ENCODE measurements at places on chromosomes 1 and 21.

DNA sequence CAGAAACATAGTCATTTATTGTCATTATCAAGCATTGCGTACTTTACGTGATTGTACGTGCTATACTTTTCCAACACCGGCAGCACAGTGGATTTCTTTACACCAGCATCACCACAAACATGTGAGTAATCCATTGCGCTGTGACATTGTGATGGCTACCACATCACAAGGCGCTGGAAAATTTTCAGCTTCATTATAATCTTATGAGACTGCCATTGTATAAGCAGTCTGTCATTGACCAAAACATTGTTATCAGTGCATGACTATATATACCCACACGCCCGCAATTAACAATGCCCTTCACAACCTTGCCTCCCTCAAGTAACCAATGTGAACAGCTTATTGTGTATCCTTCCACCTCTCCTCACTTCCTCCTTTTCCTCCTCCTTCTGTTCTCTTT is 137.6 kb downstream of the ZZZ3 start:
- no peaks in the 10 kb centered on the region for H3K27me3 ChIP-seq
- H3K4me1 ChIP-seq: peaks cover 5% of the 10 kb centered on the region
- no peaks in the 10 kb centered on the region for H3K36me3 ChIP-seq
- no peak overlapping the region for H3K4me3 ChIP-seq

- H3K27ac ChIP-seq: no peak overlapping the region
- H3K36me3 ChIP-seq: no peaks in the 10 kb centered on the region
- no peak overlapping the region for H3K4me3 ChIP-seq
- peak; percentile 86 for DNase-seq
- no peaks in the 10 kb centered on the region for H3K27me3 ChIP-seq
Measured at GRCh38 chr1:88998716-88999115, 6.3 kb upstream of the KYAT3 start.

DNA sequence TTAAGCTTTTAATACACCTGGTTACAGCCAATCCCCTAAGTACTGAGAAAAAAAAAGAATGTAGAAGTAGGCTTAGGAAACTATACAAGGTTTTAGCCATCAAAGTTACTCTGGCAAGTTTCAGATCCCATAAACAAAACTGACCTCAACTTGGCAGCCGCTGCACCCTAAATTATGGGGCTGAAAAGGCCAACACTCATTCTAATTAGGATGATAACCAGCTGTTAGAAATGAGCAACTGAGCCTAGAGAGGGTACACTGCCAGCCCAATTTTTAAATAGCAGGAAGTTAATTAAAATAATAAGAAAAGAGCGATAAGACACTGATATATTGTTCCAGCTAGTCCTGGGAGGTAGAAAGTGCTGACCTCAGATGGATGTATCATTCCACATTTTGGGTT is 105.7 kb upstream of the VAV3 start:
- H3K36me3 ChIP-seq: no peaks in the 10 kb centered on the region
- DNase-seq: no peak
- H3K4me1 ChIP-seq: peaks cover 7% of the 10 kb centered on the region
- H3K27me3 ChIP-seq: no peaks in the 10 kb centered on the region

DNA sequence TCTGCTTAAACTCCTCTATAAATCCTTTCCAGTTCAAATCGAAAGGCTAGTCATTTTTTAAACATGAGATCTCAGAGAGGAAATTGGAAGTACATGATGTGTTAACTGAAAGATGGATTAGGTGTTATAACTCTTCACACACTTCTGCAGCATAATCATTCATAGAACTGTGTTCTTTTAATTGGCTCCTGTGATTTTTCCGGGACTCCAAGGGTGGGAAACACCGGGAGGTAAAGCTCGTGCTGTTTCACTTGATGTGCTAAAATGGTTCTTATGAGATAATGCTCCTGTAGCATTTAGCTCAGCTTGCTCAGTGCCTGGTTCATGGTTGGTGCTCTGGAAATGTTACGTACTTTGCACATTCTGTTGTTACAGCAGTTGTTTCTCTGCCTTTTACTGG is 40.2 kb downstream of the CC2D1B start:
- no peaks in the 10 kb centered on the region for H3K27me3 ChIP-seq
- DNase-seq: no peak
- H3K27ac ChIP-seq: no peak overlapping the region
- no peak overlapping the region for H3K4me3 ChIP-seq
- H3K36me3 ChIP-seq: 0 out of 2 replicates have a peak, but pooled peaks cover 2% of the 10 kb centered on the region

GRCh38 chr1:185681034-185681633 is 53.1 kb upstream of the HMCN1 start:
- no peaks in the 10 kb centered on the region for H3K27me3 ChIP-seq
- no peak overlapping the region for H3K4me3 ChIP-seq
- H3K36me3 ChIP-seq: no peaks in the 10 kb centered on the region
- DNase-seq: peak; percentile 18
- no peak overlapping the region for H3K27ac ChIP-seq

- no peak overlapping the region for H3K27ac ChIP-seq
- H3K27me3 ChIP-seq: no peaks in the 10 kb centered on the region
- H3K4me3 ChIP-seq: no peak overlapping the region
- no peak for DNase-seq
- peaks cover 6% of the 10 kb centered on the region for H3K4me1 ChIP-seq
Measured at GRCh38 chr1:214420341-214420740, 131.1 kb downstream of the PTPN14 start.

DNA sequence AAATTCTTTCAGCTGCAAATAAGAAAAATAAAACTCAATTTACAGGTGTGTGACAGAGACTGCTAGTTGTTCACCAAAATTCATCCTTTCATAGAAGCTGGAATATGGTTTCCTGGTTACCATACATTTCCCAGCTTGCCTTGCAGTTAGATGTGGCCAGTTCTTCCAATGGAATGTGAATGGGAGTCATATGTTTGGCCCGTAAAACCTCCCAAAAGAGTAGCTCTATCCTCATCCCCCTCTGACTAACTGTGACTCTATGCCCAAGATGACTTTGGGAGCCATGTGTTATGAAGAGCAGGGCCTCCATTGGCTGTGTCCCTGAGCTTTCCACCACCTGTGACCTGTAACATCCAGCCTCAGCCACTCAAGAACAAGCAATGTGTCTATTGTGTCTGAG is 90.6 kb upstream of the NGF start:
- no peaks in the 10 kb centered on the region for H3K36me3 ChIP-seq
- no peak overlapping the region for H3K27ac ChIP-seq
- DNase-seq: no peak
- H3K27me3 ChIP-seq: no peaks in the 10 kb centered on the region

GRCh38 chr1:121443001-121443540 is 258.3 kb downstream of the SRGAP2C start:
- DNase-seq: no peak
- no peaks in the 10 kb centered on the region for H3K36me3 ChIP-seq
- H3K4me3 ChIP-seq: no peak overlapping the region
- no peaks in the 10 kb centered on the region for H3K4me1 ChIP-seq
- H3K27me3 ChIP-seq: no peaks in the 10 kb centered on the region

DNA sequence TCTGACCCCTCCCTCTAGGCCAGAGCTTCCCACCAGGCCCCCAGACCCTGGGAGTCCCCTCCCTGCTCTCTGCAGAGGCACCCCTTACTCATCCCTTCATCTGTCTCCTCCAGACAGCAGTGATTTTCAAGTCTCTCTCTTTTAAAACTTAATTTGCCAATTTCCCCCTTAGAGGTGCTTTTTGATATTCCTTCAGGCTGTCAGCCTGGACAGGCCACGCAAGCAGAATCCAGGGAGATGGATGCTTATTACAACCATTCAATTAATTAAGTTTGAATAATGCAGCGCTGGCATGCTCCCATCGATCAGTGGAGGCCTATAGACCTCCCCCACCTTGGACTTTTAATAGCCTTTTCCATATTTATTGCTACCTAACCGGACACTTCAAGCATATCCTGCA is 6.2 kb downstream of the CAMK2N1 start:
- H3K4me1 ChIP-seq: peaks cover 37% of the 10 kb centered on the region
- no peak overlapping the region for H3K27ac ChIP-seq
- no peak overlapping the region for H3K4me3 ChIP-seq
- no peak for DNase-seq

DNA sequence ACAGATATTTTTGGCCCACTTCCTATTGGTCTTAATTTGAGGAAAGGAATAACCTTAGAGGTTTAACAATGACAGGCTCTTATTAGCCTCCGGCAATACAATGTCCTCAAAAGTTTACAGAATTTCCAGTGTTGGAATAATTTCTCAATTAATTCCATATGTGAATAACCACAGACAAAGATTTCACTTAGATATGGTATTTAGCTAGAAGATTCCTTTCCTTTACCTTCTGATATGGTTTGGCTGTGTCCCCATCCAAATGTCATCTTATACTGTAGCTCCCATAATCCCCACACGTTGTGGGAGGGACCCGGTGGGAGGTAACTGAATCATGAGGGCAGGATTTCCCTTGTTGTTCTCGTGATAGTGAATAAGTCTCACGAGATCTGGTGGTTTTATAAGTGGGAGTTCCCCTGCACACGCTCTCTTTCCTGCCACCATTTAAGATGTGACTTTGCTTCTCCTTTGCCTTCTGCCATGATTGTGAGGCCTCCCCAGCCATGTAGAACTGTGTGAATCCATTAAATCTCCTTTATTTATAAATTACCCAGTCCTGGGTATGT is 54.9 kb upstream of the RGS7 start:
- no peaks in the 10 kb centered on the region for H3K36me3 ChIP-seq
- no peak overlapping the region for H3K4me3 ChIP-seq
- no peak for DNase-seq
- no peak overlapping the region for H3K27ac ChIP-seq
- H3K4me1 ChIP-seq: no peaks in the 10 kb centered on the region
- no peaks in the 10 kb centered on the region for H3K27me3 ChIP-seq

DNA sequence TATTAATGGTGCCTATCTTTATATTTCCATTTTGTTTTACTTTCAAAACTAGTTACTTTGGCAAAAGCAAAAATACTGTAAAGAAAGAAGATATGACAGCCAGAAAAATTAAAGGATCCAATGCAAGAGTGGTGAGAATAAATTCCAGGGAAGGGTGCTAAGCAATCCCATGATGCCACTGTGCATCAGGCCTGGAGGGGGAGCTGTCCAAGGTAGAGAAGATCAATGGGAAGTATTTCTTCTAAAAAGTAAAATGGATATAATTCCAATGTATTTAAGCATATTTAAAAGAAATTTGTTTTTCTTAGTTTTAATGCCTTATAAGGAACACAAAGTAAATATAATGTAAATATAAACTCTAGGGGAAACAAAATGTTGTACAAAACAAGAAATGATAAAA is 1382.2 kb upstream of the B3GALT2 start:
- DNase-seq: no peak
- H3K27ac ChIP-seq: no peak overlapping the region
- H3K4me1 ChIP-seq: no peaks in the 10 kb centered on the region
- H3K27me3 ChIP-seq: no peaks in the 10 kb centered on the region

DNA sequence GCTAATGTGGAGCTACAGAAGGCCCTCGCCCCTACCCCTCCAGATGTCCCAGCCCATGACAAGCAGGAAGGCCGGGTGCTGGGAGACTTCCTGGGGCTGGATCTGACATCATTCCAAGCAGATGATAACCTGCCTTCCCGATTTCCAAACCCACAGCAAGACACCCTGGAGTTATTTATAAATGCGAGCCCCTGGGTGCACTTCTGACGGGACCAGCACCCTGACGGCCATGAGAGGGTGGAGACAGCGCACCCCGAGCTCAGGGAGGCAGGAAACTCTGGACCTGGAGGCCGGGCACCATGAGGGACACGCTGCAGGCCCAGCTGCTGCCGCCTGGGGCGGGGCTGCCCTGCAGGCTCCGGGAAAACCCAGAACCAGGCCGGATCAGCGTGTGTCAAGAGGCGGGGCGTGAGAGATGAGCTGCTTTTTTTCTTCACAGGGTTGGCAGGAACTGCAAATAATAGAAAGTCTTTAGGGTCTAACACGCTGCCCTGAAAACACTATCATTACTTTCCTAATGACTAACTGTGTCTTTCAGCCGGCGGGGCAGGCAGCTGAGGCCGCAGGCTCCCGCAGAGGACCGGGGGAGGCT is 2.5 kb upstream of the PCBP3 start:
- H3K27ac ChIP-seq: no peak overlapping the region
- no peaks in the 10 kb centered on the region for H3K27me3 ChIP-seq
- no peak for DNase-seq
- no peaks in the 10 kb centered on the region for H3K4me1 ChIP-seq

DNA sequence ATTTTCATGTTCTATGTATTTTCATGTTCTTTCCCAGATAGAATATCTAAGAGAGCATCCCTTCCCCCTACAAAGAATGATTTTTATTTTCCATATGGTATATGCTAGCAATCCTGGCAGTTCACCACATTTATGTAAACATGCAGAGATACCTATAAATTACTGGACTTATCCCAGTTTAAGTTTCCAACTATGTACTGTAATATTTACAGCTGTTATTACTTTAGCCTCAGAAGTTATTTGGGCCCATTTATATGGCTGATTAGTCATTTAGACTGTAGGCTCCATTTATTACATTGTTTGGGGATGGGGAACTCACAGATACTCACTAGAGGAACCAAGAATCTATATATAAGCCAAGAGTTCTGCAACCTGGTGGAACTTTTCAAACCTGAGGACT is 84.8 kb upstream of the WARS2 start:
- H3K4me3 ChIP-seq: no peak overlapping the region
- no peaks in the 10 kb centered on the region for H3K36me3 ChIP-seq
- no peaks in the 10 kb centered on the region for H3K27me3 ChIP-seq
- H3K4me1 ChIP-seq: no peaks in the 10 kb centered on the region

DNA sequence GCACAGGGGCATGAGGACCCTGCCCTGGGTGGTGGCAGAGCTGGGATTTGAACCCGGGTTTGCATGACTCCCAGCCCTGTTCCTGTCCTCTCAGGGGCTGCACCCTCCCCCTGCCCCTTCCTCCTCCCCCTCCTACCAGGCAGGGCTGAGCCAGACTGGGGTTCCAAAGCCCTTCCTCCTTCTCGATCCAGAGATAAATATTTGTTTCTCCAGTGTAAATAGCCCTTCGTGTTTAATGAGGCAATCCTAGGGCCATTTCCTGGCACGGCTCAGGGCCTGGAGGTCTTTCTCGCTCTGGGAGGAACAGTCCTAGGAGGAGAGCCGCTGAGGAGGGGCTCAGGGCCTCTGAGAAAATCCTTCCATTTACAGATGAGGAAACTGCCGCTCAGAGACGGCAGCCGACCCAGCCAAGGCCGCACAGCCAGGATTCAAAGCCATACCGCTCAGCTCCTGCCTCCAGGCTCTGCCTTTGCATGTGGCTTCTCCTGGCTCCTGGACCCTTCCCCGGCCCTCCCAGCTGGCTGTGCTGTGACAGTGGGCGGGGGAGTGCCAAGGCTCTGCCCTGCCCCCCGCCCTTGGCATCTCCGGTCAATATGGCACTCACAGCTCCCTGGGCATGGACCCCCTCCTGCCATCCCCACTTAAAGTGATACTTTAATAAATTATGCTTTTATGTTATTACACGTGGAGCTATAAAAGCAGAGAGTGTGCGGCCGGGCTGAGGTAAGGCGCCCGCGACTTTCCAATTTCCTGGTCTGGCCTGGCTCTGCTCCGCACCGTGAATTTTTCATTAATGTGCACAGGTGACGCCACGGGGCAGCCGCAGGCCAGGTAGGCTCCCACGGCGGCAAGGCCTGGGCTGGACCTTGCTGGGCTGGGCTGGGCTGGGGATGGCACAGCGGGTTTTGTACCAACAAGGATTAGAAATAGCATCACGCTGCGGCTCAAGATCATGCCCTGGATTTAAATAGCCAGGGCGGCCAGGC is 114.7 kb upstream of the WNT4 start:
- H3K27ac ChIP-seq: no peak overlapping the region
- no peak for DNase-seq
- peaks cover 5% of the 10 kb centered on the region for H3K27me3 ChIP-seq

- H3K4me3 ChIP-seq: no peak overlapping the region
- DNase-seq: peak; percentile 69
- no peaks in the 10 kb centered on the region for H3K27me3 ChIP-seq
- peaks cover 60% of the 10 kb centered on the region for H3K36me3 ChIP-seq
- peaks cover 2% of the 10 kb centered on the region for H3K4me1 ChIP-seq
Measured at GRCh38 chr1:160219062-160219929, 14.1 kb downstream of the PEA15 start.

Measured in SJCRH30 (cell line).